ENCODE measurements at places on chromosomes 2 and 18.

DNA sequence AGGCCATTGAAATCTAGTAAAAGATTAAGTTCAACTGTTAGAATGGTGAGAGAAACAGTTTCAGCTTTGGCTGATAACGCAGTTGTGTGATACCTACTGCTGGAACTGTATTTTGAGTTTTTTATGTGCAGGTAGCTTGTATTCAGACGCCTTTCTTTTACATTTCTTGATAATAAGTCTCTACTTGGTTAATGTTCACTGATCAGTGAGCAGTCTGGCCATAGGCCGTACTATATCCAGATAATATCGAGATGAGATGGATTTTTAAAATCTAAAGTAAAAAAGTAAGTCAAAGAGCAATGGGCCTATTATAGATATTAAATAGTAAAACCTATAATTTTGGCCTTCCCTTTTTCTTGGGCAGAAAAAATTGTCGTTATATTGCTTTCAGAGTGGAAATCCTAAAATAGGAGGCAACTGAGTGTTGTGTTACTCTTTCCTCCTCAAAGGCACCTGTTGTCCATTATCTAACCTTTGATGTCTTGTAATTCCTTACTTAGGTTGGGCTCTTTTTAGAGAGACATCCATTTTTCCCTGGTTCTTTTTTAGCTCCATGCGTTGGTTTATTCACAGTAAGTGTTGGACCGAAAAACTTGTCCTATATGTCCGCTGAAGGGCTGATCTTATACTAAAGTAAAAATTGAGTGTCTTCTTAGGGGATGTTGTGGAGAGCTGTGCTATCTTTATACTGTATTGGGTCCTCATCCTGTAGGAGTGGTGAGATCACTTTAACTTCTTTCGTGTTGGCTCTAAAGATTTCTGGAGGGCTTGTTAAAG is 1.7 kb downstream of the EML4 start:
- no peak for DNase-seq

DNA sequence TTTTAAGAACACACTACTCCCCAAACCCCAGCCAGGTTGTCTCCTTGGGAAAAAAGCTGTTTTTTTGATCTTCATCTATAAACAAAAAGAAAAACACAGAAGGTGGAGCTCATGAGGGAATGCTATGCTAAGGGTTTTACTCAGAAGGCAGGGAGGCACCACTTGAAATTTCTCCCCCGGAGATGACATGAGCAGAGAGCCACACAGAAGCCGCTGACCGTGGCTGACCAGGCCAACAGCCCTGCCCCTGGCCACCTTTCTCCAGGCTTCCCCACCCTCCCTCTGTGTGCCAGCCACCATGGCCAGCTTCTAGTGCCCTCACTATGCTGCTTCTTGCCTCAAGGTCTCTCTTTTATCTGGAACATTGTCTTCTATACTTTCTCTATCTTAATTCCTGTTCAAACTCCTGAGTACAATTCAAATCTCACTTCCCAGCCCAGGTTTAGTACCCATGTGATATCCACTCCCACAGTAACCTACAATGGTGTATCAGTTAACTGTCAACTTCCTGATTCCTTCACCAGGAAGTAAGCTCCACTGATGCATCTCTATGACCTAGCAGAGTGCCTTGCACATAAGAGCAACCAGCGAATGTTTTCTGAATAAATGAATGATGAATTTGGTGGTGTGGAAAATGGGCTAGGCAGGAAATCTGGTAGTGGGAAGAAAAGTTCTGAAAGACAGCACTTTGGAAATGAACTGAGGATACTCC is 15.3 kb downstream of the LAPTM4A start:
- no peak for DNase-seq

- DNase-seq, result no peak
Observed at GRCh38 chr2:133418021-133418420, 150.2 kb downstream of the NCKAP5 start.

DNA sequence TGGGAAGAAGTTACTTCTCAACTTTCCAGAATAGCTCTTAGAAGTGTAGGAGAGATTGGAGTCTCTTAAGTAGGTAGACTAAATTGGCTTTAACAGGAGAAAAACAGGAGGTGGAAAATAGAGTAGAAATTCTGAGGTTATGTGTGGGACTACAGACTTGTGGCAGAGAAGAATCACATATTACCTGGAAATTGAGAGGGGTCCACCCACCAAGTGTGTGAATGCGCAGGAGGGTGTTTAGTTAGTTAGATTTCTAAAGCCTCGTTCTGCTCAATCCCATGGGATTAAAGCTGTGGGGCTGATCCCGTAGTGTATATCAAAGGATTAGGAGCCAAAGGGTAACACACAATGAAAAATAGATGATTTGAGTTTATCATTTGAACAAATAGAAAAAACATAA is 319.1 kb downstream of the TRIB2 start:
- no peak for DNase-seq

- no peak for DNase-seq
Observed at GRCh38 chr2:160876765-160877164, 283.5 kb upstream of the TANK start.

- no peak for DNase-seq
Observed at GRCh38 chr2:85246348-85246747, 81.4 kb downstream of the TGOLN2 start.

DNA sequence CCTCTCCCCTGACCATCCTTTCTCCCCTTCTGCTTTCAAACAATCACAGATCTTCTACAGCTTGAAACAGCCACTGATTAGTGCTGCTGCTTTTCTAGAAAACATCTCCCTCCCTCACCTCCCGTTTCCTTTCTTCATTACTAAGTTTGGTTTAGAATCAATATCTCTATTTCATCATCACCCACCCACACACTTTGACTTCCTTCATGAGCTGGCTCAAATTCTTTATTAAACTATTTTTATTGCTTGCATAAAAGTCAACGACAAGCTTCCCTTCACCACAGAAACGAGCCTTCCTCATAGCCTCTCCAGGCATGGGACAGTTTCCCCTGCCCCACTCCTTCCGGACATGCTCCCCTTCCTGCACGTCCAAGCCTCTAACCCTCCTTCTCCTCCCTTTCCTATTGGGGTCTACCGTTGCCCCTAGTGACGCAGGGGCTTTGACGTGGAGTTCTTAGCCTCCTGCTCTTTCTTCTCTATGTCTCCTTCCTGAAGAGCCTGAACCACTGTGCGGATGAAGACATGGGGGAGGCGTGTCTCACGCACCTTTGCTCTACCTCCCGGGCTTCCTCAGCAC is 172.0 kb downstream of the AFF3 start:
- no peak for DNase-seq

GRCh38 chr2:161123531-161124030 is 36.6 kb upstream of the TANK start:
- DNase-seq, result peak; percentile 70

GRCh38 chr2:26330604-26331003 is 15.3 kb upstream of the SELENOI start:
- DNase-seq, result no peak

DNA sequence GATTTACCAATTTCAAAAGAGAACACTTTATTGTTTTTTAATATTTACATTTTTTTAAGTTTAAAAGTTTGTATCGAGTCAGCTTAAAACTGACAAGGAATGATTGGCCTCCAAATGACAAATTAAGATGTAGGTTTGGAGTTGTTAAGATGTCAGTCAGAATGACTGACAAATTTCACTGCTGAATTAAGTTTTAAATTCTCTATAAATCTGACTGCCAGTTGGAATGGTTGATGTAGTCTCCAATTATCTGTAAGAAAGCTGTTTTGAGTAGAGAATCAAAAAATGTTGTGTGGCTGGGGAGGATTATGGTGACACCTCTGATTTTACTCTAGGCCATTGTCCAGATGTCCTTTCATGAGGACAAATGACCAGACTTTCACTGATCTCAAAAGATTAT is 165.3 kb upstream of the CDH20 start:
- DNase-seq, result no peak

GRCh38 chr2:130819608-130820278 is 17.0 kb upstream of the ARHGEF4 start:
- DNase-seq, result no peak

DNA sequence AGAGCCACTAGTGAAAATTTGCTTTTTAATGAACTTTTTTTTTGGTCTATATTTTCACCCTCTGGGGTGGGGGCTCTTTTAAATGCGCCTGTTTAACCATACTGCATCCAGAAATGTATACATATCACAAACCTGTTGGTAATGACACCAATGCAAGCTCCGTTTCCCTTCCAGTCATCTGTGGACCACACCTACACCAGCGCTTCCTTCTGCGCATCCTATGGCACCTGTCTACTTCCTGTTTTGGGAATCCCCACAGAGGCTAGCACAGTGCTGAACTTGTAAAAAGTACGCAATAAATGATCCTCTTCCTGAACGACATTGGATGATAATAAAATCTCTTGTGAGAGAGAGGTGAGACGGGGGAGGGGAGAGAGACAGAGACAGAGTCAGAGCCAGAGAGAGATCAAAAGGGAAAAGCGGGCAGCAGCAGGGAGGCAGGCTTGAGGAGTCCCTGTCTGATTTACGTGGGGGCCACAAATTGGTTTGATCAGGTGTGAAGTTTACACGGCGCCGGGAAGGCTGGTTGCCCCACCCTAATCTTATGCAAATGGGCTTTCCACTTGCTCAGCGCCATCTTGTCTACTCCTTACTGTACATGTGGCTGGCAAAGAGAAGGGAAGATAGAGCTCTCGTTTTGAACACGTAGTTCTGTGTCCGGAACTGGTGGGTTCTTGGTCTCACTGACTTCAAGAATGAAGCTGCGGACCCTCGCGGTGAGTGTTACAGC is 38.1 kb upstream of the SLC38A11 start:
- DNase-seq, result no peak

DNA sequence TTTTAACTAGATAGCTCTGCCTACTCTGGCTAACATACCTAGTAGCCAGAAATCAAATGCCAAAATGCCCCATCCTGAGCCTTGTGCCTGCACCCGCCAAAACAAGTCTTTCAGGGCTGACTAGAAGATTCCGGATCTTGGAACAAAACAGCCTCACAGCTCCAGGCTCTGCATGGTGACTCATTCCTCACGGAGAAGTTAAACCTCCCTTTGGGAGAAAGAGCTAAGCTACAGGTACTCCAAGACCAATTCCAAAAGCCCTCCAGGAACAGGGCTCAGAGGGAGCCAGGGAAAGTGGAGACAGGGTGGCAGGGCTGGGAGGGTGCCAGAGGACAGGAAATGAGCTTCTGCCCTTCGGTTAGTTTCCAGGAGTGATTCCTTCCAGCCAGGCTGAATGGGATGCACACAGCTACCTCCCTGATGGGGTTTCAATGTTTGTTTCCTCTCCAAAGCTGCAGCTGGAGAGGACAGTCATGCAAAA is 295.6 kb downstream of the TNS1 start:
- no peak for DNase-seq

DNA sequence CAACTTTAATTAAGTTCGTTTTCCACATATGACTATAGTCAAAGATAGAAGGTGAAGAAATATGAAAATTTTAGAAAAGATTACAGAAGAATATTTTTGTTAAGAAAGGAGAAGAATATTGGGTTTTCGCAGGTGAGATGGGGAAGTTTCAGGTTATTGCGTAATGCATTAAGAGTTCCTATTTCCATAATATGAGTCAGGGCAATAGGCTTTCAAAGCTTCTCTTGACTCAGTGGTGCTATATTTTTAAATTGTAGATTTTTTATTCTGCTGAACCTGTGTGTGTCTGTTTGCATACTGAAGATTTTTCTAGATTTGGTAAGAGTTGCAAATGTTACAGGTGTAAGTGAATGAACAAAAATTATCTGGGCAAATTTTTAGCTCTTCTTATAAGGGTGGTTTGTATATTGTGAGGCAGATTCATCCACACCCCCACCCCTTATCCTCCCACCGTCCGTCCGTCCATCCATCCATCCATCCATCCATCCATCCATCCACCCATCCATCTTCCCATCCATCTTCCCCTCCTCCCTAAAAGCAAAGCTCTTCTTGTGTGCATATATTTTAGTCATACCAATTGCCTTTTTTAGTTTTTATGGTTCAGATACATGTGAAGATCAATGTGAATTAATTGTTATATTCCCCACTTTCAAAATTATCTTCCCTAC is 69.6 kb downstream of the MYO1B start:
- DNase-seq, result no peak

- no peak for DNase-seq
Observed at GRCh38 chr2:190079160-190079559, 16.6 kb upstream of the MSTN start.

DNA sequence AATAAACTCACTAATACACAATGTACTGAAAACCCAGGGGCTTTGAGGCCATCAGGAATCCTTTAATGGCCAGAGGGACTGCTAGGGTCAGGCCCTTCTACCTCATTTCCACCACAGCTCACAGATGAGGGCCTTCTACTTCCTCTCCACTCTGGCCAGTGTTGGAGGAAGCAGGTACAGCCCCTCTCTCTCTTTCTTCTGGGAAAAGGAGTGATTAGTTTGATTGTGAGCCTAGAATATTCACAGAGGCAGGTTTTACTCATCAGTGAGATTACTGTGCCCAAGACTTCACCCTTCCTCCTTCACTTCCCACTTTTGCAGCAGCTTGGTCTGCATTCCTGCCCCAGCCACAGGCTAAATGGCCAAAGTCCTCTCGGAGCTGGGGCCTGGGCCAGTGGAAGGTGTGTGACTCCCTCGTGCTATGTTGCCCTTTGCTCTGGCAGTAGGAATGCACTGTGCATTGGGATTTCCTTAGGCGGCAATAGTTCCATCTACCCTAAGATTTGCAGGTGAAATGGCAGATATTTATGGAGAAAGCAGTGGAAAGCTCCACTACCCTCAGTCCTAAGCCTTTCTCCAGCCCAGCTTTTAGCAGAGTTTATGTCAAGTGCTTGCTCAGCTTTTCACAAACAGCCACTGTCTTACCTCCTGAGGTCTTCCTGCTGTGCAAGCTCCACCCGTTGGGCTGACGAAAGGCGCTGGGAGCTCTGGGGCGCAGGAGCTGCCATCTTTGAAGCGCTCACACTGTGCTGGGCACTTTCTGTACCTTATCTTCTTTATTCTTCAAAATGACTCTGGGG is 36.2 kb upstream of the YES1 start:
- DNase-seq, result peak; percentile 49

DNA sequence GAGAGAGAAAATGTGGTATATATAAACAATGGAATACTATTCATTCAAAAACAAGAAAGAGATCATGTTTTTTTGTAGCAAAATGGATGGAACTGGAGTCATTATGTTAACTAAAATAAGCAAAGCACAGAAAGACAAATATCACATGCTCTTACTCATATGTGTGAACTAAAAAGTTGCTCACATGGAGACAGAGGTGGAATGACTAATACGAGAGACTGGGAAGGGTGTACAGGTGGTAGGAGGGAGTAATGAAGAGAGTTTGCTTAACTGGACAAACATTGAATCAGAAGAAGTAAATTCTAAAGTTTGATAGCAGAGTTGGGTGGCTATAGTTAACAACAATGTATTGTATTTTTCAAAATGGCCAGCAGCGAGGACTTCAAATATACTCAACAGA is 1080.7 kb upstream of the CHAC2 start:
- no peak for DNase-seq

DNA sequence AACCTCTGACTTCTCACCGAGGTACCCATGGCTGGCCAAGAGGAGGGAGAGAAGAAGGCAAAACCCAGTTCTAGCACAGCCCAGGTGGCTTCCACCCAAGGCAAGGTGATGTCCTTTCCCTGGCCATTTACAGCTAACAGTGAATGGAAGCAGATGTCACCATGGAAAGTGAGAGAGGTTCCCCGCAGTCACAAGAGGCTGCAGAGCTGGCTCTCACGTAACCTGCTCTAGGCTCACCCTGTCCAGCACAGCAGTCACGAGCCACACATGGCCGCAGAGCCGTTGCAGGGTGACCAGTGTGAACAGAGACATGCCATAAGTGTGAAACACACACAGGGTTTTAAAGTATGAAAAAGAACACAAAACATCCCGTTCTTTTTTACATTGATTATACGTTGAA is 169.4 kb downstream of the TNS1 start:
- DNase-seq, result no peak

Data from LoVo (cell line).